ENCODE measurements at places on chromosomes 3 and 15.

- no peak for DNase-seq
Measured at GRCh38 chr3:169787120-169787519, 13.9 kb downstream of the MYNN start.

DNA sequence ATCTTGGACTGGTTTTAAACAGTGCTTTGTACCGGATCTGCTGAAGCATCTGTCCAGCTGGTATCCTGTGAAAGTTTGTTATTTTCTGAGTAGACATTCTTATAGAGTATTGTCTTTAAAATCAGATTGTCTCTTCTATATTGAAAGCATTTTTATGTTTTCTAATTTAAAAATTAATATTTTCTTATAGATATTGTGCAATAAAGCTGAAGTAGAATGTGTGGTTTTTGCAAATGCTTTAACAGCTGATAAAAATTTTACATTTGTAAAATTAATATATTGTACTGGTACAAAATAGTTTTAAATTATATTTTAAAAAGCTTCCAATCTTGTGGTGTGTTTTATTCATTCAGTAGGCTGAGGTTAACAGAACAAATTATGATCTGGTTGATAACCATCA is 31.9 kb downstream of the SGO1 start:
- no peak for DNase-seq

GRCh38 chr3:133608388-133608787 is 34.9 kb downstream of the CDV3 start:
- no peak for DNase-seq

GRCh38 chr15:38559131-38559530 is 5.5 kb downstream of the RASGRP1 start:
- no peak for DNase-seq

DNA sequence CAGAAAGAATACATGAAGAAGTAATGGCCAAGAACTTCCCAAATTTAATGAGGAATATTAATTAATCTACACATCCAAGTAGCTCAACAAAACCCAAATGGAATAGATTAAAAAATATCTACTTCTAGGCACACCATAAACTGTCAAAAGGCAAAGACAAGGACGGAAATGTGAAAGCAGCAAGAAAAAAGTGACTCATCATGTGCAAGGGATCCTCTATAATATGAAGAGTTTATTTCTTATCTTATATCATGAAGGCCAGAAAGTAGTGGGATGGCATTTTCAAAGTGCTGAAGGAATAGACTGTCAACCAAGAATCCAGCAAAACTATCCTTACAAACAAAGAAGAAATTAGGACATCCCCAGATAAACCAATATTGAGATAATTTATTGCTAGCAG is 73.9 kb upstream of the PRICKLE2 start:
- no peak for DNase-seq

- no peak for DNase-seq
Measured at GRCh38 chr3:167754049-167754448, 18.5 kb downstream of the SERPINI1 start.

GRCh38 chr3:129166579-129167332 is 5.9 kb upstream of the ISY1 start:
- no peak for DNase-seq

DNA sequence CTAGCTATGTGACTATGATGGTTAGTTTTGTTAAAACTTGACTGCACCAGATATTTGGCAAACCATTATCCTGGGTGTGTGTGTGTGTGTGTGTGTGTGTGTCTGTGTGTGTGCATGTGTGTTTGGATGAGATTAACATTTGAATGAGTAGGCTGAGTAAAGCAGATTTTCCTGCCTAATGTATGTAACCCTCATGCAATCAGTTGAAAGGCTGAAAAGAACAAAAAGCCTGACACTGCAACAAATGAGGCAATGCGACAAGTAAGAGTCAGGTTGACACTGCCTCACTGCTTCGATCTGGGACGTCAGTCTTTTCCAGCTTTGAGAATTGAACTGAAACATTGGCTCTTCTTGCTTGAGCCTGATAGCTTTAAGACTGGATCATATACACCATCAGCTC is 643.0 kb downstream of the NAALADL2 start:
- no peak for DNase-seq

DNA sequence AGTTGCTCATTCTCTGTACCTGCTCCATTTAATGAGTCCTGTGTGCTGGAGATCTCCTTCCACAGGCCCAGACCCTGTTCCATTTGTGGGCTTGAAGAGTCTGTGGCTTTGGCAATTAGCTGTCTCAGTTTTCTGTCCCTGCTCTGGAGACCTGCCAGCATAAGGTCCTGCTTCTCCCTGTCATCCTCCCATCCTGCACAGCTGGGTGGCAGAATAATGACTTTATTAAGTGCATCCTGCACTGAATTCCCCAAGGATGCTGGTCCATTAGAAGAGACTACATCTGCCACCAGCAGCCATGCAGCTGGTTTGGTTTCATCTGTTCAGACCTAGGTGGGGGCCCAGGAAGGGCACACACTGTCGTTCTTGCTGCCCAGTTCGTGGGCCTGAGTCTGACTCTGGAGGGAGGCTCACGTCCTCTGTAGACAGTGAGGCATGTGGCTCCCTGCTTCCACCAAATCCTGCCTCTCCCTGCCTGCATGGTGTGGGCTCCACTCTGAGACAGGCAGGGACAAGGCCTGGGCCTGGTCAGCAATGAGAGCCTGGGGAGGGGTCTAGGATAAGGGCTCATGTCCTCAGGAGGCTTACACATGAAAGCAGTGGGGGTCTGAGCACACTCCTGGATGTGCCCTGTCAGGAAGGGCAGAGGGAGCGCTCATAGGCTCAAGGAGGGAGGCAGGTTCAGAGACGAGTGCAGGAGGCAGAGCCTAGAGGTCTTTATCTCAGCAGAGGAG is 78.4 kb upstream of the PRR23E start:
- DNase-seq, result no peak

GRCh38 chr3:49867400-49867799 is 2.3 kb downstream of the CAMKV start:
- DNase-seq, result no peak
